ENCODE measurements at places on chromosomes 11 and 22.

DNA sequence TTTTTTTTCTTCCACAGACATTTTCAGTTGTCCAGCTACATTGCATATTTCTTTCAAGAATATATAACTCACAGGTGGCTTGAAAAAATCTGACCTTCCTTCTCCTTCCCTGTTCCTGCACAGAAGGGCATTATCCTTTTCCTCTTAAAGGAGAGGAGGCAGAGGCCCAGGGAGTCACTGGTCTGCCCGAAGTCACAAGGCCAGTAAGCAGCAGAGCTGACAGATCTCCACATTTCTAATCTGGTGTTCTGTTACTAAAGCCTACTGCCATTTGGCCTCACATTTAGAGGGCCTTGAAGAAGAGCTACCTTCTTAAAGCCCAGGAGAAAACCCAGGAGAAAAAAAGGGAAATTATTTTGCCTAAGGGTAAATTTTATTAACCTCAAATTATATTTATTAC lies 12.3 kb downstream of the ENDOD1 start:
- DNase-seq = no peak

- no peak for DNase-seq
These were observed 340.2 kb downstream of the TBC1D22A start for GRCh38 chr22:47102648-47103047.

GRCh38 chr11:93908689-93909088 lies 58.3 kb upstream of the VSTM5 start:
- no peak for DNase-seq

DNA sequence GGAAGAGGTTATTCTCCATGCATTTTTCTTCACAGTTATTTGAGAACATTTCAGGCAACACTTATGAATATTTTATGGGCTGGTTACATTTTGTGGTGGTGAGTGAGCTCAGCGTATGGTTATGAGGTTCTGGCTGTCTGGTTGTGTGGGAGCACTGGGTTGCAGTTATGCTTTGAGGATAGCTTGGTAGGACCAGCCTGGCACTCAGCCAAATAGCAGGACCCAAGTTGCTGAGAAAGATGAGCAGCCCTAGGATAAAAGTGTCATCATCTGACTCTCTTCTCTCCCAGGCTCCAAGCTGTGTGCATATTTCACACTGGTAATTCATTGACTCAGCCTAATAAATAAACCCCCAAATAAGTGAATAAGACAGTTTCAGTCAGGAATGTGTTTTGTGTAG lies 8.1 kb upstream of the SRSF8 start:
- no peak for DNase-seq

DNA sequence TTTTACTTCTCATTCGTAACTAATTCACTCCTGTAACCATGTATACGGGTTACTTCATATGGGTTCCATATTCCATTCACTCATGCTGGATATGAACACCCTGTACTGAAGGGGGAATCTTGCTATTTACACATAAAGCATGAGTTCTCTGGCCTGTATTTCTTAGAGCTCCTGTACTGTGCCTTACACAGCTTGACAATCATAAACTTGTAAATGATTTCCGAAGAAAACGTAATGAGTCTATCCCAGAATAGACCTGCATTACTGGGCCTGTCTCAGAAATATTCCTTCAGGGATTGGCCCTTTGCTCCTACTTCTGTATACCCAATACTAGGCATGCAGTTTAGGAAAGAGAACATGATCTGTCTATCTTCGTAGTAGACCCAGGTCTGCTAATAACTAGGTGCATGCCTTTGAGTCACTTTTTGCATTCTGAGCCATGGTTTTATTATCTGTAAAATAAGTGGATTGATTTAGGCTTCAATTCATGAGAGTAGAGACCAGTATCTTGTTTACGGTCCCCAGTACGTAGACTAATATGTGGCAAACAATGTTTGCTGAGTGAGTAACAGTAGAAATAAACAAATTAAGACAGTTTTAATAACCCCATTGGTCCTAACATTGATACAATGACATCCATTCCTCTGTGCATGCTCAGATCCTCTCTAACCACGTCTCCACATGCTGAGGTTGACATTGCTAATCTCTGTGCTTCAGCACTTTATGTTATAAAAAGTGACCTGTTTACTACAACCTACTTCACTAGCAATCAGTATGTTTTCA lies 1.2 kb downstream of the CCDC34 start:
- DNase-seq = no peak

DNA sequence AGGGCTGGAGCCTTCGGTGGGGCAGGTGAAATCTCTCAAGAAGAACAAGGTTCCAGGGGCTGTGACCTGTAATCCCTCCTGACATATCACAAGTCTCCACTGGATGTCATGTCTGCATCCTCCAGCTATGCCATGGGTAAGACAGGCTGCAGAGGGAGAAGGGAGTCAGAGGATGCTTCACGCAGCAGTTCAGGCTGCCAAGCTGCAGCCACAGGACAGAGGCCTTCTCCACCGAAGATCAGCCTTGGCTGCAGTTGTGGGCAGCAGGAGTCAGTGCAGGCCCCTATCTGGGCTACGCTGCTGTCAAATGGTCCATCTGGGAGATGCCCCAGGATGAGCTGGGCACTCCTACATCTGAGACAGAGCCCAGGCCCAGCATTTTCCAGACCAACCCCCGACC lies 25.0 kb downstream of the DKK3 start:
- no peak for DNase-seq

DNA sequence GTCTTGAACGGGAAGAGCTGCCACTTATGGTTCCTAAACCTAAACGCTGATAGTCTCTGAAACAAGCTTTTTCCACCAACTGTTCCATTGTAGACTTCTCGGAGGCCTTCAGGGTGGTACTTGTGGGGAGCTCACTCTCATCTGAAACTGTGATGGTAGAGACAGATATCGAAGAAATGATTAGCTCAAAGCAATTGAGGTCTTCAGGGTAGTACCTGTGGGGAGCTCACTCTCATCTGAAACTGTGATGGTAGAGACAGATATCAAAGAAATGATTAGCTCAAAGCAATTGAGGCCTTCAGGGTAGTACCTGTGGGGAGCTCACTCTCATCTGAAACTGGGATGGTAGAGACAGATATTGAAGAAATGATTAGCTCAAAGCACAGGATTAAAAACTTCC lies 175.7 kb downstream of the SWAP70 start:
- DNase-seq = no peak

GRCh38 chr11:19183646-19184045 lies 18.1 kb downstream of the CSRP3 start:
- DNase-seq = no peak

DNA sequence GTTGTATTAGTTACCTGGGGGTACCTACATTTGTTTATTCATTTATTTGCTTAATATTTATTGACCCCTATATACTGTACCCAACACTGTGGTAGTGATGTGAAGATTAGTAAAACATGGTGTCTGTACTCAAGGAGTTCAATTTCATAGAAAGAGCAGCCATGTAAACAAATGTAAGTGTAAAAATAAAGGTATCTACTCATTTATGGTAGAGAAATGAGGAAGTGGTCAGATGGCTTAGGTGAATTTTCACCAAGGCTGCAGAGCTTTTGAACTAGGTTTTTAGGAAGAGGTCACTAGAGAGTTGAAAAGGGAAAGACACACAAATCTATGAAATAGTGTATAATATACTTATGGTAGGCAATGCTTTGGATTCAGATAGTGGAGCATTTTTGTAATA lies 11.1 kb downstream of the CTR9 start:
- no peak for DNase-seq

GRCh38 chr11:99682646-99683045 lies 661.9 kb downstream of the CNTN5 start:
- no peak for DNase-seq

DNA sequence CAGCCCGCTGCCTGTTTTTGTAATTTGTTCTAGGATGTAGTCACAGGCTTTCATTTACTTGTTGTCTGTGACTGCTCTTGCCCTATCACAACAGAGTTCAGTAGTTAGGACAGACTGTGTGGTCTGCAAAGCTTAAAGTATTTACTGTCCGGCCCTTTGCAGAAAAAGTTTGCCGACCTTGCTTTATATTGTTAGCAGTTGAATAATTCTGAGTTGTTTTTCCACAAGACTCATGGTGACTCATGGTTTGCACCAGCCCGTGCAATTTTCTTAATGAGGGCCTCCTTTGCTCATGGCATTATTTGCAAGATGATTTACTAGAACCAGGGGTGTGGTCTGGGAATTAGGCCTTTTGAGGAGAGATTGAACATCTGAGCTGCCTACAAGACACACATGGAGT lies 110.6 kb downstream of the SCN3B start:
- DNase-seq = peak; percentile 57

DNA sequence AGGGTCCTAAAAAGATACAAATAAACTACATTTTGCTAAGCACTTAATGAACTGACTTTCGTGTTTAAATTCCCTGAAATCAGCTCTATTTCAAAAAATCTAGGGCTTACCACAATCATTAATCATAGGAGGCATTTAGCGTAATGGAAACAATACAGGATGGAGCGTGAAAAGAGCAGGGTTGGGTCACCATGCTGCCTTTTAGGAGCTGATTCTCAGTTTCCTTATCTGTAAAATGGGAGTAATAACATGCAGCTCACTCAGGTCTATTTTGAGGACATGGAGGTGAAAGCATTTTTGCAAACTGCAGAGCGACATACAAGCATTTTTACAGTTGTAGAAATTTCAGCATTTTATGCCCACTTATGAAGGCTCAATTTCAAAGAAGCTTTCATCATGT lies 407.0 kb downstream of the TENM4 start:
- DNase-seq = no peak

GRCh38 chr11:4639931-4640330 lies 2.7 kb downstream of the OR51D1 start:
- no peak for DNase-seq

GRCh38 chr22:47787501-47788227 lies 1025.2 kb downstream of the TBC1D22A start:
- DNase-seq = no peak

DNA sequence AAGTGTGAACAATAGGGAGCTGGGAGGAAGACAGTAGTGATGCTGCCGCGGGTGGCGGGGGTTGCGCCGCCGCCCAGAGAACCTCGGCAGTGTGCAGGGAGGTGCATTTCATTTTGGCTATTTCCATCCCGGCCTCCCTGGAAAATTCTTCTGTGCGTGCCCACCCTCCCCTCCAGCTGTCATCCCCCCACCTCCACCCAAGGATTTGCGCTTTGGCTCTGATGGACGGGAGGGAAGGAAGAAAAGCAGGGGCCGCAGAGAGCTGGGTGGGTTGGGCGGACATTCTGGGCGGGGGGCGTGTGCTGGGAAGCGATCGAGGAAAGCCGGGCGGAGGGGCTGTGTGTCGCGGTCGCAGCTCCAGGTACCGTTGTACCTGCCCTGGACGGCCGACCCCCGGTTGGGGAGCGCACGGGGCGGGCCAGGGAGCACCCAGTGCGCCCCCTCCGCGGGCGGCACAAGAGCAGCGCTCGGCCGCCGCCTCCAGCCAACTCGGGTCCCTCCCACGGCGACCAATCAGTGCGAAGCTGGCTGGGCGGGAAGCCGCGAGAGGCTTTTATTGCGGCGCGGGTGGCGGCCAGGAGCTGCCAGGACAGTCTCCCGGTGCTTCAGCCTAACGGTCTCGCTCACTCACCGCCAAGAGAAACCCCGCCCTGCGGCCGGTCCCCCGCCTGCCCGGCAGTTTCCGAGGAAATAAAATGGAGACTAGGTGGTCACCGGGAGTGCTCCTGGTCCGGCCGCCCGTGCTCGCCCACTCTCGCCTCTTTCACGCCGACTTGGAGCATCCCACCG lies 1.6 kb downstream of the NCAM1 start:
- peak; percentile 38 for DNase-seq

DNA sequence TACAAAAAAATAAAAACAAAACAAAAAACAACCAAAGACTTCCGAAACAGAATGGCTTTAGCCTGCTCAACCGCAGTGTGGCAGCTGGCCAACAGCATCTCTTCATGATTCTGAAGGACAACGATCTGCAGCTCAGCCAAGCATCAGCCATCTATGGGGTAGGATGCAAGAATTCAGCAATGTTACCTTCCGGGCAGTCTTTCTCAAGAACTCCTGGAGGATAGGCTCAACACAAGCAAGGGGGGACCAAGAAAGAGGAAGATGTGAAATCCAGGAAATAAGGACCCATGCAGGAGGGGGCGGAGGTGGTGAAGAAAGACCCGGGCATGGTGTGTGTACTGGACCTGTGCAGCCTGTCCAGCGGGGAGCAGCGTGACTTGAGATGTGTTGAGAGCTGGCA lies 3.5 kb upstream of the TSPO start:
- peak; percentile 65 for DNase-seq

DNA sequence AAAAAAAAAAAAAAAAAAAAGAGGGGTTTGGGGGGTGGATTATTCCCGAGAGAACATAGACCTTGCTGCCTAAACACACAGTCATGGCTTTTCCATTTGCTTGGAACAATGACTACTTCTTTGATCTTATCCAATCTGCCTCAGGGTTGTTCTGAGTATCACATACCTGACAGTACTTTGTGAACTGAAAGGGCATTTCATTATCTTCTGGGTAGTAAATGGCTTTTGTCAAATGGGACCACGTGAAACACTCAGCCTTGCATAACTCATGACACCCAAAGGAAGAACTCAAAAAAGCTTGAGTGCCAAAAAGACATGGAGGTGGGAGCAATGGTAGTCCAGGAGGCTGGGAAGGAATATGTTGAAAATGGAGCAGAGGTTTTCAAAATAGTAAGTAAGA lies 123.2 kb upstream of the BID start:
- DNase-seq = no peak

DNA sequence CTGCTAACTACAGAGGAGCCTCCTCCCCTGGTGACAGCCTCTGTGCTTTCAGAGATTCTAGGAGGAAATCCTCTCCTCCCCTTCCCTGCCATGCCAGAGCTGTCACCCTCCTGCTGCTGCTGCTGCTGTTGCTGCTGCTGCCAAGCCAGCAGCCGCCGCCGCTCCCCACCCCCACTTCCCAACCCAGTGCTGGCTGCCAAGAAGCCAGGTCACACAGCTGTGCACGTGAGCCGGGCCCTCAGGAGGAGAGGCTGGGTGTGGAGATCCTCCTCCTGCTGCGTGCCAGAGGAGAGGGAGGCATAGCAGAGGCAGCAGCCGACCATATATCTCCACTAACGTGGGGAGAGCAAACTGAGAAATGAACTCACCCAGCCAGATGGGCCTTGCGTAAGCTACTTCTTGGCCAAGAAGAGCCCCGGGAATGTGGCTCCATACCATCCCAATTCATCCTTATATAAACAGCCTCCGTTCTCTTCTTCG lies 12.4 kb downstream of the CRY2 start:
- no peak for DNase-seq

DNA sequence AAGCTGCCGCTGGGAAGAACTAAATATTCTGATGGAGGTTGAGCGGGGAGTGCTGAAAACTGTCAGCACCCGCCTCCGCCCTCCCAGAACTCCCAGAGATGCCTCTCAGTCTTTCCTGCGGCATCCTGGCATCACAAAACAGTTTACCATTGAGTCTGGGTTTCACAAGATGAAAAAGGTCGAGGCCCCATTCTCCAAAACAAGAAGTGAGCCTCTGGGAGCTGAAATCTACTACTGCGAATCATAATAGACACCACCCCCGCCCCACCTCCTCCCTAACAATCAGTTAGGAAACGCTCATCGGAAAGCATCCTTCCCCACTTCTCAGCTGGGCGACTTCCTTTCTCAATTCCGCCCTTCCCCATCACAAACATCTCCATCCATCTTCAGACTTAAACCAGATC lies 1.0 kb downstream of the SUN2 start:
- peak; percentile 82 for DNase-seq

All from suppressor macrophage treated with lipopolysaccharide for 1 hour (primary cell).